Stimulated activated CD8-positive, alpha-beta memory T cell treated with anti-CD3 and anti-CD28 coated beads, Interleukin-7, amount 100 ng/mL, for 1 hour (primary cell): ENCODE measurements at places on chromosomes 2 and 18.

GRCh38 chr18:778194-778927 is 33.7 kb downstream of the YES1 start:
- no peak for DNase-seq

- no peak for DNase-seq
Observed at GRCh38 chr2:174025271-174026121, 60.3 kb upstream of the SP3 start.

- no peak for DNase-seq
Observed at GRCh38 chr2:26018184-26019055, 15.5 kb upstream of the RAB10 start.

- DNase-seq: no peak
Observed at GRCh38 chr18:61606759-61607158, 273.5 kb downstream of the CDH20 start.
